ENCODE measurements at places on chromosomes 1 and 21.

- DNase-seq = no peak
Observed at GRCh38 chr1:175494950-175495349, 248.4 kb downstream of the TNR start.

GRCh38 chr1:245588116-245588639 is 433.4 kb downstream of the KIF26B start:
- DNase-seq = no peak

GRCh38 chr1:87400813-87401212 is 72.1 kb downstream of the LMO4 start:
- DNase-seq = no peak

- no peak for DNase-seq
Observed at GRCh38 chr21:42973309-42973990, 912 bp upstream of the PKNOX1 start.

DNA sequence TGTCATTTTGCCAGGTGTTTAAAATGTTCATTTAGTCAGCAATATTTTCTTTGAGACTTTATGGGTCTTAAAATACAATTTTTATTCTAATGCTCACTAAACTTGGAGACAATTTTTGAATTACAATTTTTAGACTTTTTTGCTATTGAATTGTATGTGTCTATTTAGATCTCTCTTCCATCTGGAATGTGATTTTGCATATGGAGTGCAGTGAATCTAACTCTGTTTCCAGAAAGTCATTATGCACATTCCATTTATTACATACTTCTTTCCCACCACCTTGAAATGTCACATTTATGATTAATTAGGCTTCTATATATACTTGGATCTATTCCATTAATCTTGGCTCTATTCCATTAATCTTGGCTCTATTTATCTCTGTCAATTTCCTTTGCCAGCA is 5.6 kb upstream of the TSPEAR start:
- DNase-seq = no peak

GRCh38 chr1:101130673-101131072 is 105.1 kb upstream of the DPH5 start:
- DNase-seq = no peak
